ENCODE measurements at places on chromosomes 11 and 22.

DNA sequence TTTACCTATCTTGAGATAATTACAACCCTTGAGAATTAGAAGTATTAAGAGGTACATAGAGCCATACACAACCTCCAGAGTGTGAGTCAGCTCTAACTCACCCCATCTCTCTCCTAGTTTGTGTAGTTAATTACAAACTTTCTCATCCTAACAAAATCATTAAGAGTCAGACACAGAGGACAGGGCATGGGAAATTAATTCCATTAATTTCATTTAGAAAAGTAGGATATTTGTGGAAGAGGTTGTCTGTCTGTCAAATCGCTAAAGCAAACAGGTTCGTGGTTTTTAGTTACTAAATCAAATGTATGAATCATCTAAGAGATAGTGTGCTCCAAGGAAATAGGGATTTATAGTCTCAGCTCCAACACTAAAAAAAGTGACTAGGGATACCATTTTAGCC, 1261.4 kb upstream of the TENM4 start:
- no peak for DNase-seq

DNA sequence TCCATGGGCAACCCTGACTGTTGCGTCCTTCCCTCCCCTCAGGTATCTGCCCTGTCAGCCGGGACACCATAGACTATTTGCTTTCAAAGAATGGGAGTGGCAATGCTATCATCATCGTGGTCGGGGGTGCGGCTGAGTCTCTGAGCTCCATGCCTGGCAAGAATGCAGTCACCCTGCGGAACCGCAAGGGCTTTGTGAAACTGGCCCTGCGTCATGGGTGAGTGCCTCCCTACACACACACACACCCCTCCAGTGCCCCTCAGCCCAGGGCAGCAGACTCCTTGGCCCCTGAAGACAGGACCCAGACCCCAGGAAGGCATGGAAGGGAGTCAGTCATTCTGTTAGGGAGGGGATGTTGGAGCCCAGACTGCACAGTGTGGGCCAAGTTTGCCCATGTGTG, 17.9 kb upstream of the UVRAG start:
- no peak for DNase-seq

DNA sequence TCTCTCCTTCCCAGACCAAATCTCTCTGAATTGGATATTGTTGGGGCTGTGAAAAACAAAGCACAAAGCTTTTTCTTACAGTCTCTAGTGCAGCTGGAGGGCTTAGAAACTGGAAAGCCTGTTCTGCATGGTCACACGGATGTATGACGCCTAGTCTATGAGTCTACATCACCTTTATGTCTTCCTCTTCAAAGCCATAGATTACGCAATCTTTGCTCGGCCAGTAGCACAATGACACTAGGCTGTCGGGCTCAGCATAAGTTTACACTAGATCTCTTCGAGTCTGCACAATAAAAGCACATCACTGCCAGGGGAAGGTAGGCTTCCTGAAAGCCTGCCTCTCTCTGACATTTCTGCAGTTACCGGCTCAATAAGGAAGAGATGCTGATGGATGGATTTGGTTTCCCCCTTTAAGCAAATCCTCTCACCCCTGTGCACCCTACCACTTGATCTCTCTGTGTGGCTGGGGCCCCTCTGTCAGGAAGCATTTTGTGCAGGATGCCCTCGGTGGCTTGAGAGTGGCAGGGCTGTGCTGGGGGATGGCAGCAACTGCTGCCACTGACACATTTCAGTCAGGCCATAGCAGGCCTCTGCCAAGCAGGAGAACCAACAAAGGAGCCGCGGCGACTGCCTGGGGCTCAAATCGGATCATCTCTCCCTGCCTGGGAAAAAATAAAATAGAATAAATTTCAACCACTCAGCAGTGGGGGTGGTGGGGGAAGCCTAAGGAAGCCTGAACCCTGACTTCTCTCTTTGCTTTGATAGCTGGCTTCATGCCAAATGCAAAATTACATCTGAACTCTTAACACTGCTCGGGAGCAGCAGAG, 1272.8 kb downstream of the LRRC4C start:
- no peak for DNase-seq

GRCh38 chr22:24338726-24339451, 68.3 kb downstream of the SPECC1L start:
- no peak for DNase-seq

DNA sequence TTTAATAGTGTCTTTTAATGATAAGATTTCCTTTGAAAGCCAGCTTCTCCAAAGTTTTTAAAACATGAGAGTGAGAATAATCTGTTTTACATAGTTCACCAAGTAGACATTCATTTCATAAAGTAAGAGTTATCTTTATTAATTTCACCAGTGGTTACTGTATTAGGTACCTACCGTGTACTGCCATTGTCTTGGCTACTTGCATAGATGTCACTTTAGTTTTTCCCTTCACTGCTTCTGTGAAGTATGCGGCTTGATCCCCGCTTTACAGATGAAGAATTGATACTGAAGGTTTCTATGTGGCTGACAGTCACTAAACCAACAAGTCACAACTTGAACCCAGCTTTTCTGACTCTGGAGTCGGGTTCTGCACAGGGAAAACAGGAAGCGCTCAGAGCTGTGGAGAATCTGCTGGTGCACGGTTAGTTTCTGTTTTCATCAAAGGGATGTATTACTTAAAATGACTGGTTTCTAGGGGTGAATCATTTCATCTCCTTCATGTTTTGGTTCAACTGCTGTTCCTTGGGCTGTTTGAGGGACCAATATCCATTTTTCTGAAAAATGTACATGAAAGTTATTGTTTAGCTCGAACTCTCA, 39.3 kb upstream of the MYO18B start:
- no peak for DNase-seq

DNA sequence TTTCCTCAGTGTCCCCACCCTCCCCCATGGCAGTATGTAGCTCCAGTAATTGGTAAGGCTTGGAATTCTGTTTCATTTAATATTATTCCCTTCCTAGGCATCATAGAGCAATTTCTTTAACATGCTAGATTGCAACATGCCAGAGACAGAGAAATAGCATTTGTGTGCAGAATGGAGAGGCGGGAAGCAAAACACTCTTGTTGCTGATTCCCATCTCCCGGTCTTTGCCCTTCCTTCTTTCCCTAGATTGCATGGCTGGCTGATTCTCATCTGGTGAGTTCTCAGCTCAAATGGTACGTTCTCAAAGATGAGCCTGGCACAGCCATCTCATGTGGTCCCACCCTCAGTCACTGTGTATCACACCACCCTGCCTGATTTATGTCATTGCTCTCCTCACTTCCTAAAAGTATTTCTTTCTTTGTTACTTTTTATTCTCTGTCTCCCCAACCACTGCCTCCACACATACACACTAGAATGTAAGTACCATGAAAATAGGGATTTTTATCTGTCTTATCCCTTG, 66.9 kb downstream of the ARFGAP2 start:
- DNase-seq, result no peak

DNA sequence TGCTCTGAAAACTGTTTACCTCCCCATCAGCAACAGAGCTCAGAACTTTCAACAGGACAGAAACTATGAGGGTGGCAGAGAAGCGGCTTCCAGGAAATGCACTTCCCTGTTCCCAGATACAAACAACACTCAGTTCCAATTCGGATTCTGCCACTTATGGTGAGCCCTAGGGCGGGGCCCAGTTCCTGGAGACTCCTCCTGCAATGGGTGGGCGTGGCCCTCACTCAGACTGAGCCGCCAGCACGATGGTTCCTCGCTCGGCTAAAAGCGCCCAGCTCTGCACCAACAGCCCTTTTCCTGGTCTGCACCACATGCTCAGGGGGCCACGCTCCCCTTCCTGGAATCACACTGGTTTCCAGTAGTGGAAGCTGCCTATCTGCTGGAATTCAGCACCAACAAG, 314.1 kb downstream of the CTTN start:
- no peak for DNase-seq

DNA sequence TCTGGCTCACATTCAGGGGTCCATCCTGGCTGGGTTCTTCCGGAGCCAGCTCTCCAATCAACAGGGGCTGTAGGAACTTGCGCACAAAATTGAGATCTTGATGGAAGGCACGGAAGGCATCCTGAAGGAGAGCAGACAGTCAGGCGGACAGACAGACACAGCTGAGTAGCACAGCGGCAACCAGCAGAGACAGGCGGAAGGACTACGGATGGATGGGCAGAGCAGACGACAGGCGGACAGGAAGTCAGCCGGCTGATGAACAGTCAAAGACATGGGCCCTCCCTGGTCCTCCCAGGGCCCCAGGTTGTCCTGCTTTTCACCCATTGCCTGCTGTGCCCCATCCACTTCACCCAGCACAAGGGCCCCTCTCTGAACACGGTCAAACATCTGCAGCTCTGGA, 11.3 kb downstream of the FADS3 start:
- DNase-seq, result no peak

DNA sequence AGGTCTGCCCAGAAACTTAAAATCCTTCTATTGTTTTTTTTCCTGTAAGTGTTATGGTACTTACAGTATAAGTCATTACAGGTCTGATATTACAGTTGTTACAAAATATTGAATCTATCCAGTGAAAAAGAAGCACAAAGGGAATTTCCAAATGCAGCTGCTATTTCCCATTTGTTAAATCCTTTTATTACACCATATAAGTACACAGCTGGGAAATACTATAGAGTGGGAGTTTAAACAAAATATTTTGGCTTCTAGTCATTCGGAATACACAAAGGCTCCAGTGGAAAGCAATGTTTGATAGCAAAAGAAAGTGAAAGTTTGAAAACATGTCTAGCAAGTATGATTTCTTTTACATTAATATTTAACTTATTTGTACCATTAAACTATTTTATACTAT, 18.0 kb downstream of the SOX6 start:
- no peak for DNase-seq

GRCh38 chr11:93324500-93324899, 6.0 kb upstream of the DEUP1 start:
- DNase-seq, result no peak

- no peak for DNase-seq
These were observed 9.2 kb downstream of the LRRC74B start for GRCh38 chr22:21054714-21055563.

DNA sequence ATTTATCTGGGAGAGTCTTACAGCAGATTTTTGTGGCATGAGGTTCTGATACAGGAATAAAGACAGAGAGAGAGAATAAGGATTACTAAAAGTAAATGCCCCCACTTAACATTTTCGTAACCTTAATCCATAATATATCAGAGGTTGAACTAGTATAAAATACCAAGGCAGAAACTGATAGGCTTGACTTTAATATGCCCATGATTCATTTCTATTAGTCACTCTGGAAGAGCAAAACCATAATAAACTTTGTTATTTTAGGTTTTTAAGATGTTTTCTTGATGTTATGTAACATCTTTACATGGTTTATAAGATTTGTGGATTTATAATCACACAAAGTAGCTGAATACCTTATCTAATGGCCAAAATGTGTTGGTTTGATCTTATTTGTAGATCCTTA, 19.1 kb downstream of the GUCY1A2 start:
- no peak for DNase-seq

- DNase-seq, result no peak
These were observed 76.4 kb downstream of the PRSS23 start for GRCh38 chr11:86876716-86877234.

- DNase-seq, result no peak
These were observed 36.3 kb upstream of the PDGFB start for GRCh38 chr22:39281126-39281525.

DNA sequence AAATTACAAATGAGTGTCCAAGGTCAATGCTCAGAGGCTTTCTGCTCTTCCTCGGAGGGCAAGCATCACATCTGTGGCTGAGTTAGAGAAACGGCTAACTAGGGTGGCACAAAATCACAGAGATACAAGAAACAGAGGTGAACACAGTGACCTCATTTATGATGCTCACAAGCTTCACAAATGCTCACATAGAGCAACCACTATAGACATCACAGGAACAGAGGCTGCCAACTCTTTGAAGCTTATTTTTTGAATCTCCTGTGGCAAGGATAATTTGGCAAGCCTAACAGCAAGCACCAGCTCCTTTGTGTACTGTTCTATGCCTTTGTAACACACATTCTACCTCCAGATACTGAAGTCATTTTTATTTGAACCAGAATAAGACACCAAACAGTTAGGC, 416.5 kb upstream of the DDI1 start:
- no peak for DNase-seq

GRCh38 chr11:98965775-98966174, 55.0 kb upstream of the CNTN5 start:
- DNase-seq, result no peak

DNA sequence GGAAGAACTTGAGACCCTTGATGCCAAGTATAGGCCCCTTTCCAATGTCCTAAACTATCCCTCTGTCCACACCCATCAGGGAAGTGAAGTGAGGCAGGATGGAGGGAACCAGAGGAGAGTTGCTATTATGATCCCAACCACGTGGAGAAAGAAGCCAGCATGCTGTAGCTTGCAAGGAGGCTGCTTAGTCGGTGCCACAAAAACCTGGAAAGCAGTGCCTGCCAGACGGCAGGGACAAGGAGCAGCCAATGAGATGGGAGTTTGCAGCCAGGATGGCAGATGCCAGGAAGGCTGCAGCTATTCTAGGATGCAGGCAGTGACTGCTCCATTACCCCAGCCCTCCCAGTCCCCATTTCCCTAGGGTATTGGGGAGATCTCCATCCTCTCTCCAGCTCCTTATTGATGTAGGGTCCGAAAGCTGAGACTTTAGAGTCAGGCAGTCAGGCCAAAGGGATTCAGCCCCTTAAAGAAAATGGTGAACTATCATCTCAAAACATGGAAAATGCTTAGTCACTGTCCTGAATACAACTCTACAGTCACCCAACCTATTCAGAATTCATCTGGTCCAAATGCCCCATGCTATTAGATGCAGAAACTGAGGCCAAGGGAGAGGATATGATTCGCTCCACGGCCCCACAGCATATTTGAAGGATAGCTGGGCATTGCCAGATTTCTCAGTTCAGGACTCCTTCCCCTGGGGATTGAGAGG, 18.4 kb upstream of the LRRC55 start:
- no peak for DNase-seq

DNA sequence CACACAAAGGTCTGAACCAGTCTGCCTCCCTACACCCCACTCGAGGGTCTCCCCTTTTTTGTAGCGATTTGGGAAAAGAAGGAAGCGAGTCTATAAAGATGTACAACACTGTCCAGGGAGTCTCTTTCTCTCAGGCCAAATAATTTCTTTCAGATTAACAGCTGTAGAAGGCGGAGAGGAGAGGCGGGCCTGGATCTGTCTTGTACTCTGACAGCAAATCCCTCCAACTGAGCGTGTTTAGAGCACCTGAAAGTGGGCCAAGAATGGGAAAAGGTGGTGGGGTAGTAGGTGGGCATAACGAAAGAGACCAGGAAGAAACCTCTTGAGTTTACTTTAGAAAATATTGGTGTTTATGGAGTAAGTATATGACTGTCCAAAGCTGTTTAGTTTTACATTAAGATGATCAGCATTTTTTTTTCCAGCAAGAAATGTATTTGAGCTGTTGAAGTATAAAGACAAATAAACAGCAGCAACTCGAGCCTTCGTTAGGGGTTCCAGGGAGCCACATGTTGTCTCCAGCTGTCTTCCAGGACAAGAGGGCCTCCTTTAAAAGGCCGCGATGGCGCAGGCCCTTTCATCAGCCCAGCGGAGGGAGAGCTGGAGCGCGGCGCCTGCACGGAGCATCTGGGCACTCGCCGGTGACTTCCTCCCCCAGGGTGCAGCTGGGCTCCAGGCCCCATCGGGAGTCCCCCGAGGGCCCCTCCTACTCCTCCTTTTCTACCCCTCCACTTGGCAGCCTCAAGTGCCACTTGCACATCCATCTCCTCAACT, 34.9 kb downstream of the SCUBE1 start:
- DNase-seq, result no peak

Measured in CD4-positive, alpha-beta T cell treated with Interferon alpha-2 for 1 hour (primary cell).